Activated CD4-positive, alpha-beta memory T cell treated with anti-CD3 and anti-CD28 coated beads, Interleukin-2, amount 10 ng/mL, durations not matched to agents 7 days and 5 days (primary cell): ENCODE measurements at places on chromosomes 2 and 18. TPM values are rescaled to one million over a fixed set of nuclear protein-coding genes. Genes with fewer than 3 reads are reported as not detected.

PLCD4 gene
- total RNA-seq = 0.10 TPM

IGFBP5 gene
- not detected for total RNA-seq

TXNDC2 gene
- total RNA-seq = not detected

EFHD1 gene
- 2.0 TPM for total RNA-seq

RGPD3 gene
- total RNA-seq = 0.05 TPM

RFX8 gene
- total RNA-seq = 2.6 TPM

SLC30A3 gene
- 0.45 TPM for total RNA-seq

IL1B gene
- not detected for total RNA-seq

CLEC4F gene
- not detected for total RNA-seq

MATN3 gene
- total RNA-seq = not detected

DNAJC27 gene
- 8.1 TPM for total RNA-seq

BCL2 gene
- total RNA-seq = 102 TPM

LRP1B gene
- not detected for total RNA-seq

LAMA3 gene
- total RNA-seq = 0.18 TPM

NEU2 gene
- total RNA-seq = not detected

EDAR gene
- not detected for total RNA-seq

SP140 gene
- total RNA-seq = 132 TPM

HTR2B gene
- total RNA-seq = 0.10 TPM

MRPL44 gene
- 33.0 TPM for total RNA-seq

EPG5 gene
- total RNA-seq = 29.0 TPM

SLC4A5 gene
- 3.4 TPM for total RNA-seq

GAL3ST2 gene
- 0.23 TPM for total RNA-seq

ALK gene
- not detected for total RNA-seq

CYP26B1 gene
- total RNA-seq = not detected

PDCL3 gene
- total RNA-seq = 40.4 TPM

UGT1A6 gene
- total RNA-seq = not detected

XIRP2 gene
- total RNA-seq = not detected

IL36G gene
- total RNA-seq = not detected

CRYGD gene
- total RNA-seq = not detected

REG3A gene
- not detected for total RNA-seq

TUBA3E gene
- not detected for total RNA-seq

TTN gene
- total RNA-seq = 2.1 TPM

SIGLEC15 gene
- not detected for total RNA-seq

CCDC150 gene
- 11.8 TPM for total RNA-seq

NXPH2 gene
- total RNA-seq = not detected

RBBP8 gene
- 55.9 TPM for total RNA-seq

DNER gene
- total RNA-seq = not detected

MAL gene
- total RNA-seq = 210 TPM

FAP gene
- not detected for total RNA-seq

GALR1 gene
- total RNA-seq = not detected

PLGLB1 gene
- total RNA-seq = 3.2 TPM

TAF4B gene
- 3.8 TPM for total RNA-seq

ST6GAL2 gene
- not detected for total RNA-seq

MROH2A gene
- total RNA-seq = not detected

AOX1 gene
- 0.05 TPM for total RNA-seq

CCDC85A gene
- total RNA-seq = not detected

GTF2A1L gene
- not detected for total RNA-seq

TMX3 gene
- 55.9 TPM for total RNA-seq

RUFY4 gene
- 2.1 TPM for total RNA-seq

INHA gene
- not detected for total RNA-seq

ANKAR gene
- 3.9 TPM for total RNA-seq

FAM168B gene
- 44.4 TPM for total RNA-seq

RNF152 gene
- total RNA-seq = not detected

ASAP2 gene
- total RNA-seq = 0.71 TPM
